ENCODE measurements at places on chromosomes 16 and 17.

GRCh38 chr16:81810894-81811538, 31.9 kb downstream of the PLCG2 start:
- no peak for DNase-seq

GRCh38 chr16:85401370-85401916, 211.7 kb upstream of the GSE1 start:
- no peak for DNase-seq

GRCh38 chr16:81694494-81695280, 84.4 kb upstream of the PLCG2 start:
- no peak for DNase-seq

- no peak for DNase-seq
Observed at GRCh38 chr16:72537664-72538063, 365.7 kb upstream of the PMFBP1 start.

GRCh38 chr16:17759451-17760390, 289.0 kb upstream of the XYLT1 start:
- DNase-seq, result no peak

- DNase-seq, result no peak
Observed at GRCh38 chr17:2485970-2486369, 25.7 kb downstream of the METTL16 start.

- DNase-seq, result no peak
Observed at GRCh38 chr16:78389009-78389498, 289.6 kb downstream of the WWOX start.

DNA sequence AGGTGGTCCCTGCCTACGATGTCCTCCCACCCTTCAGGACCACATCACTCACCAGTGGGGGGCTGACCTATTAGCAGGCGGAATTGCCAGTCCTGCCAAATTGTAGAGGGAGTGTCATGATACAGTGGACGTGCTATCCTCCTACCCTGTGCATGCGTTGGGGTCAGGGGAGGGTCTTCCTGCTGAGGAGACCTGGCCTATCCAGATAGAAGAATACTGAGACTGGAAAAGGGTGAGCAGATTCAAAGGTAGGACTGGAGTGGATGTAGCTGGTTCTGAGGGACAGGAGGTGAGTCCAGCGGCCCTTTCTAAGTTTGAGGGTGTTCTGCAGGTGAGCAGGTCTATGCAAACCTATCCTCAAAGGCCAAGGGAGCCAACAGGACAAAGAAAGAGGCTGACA, 8.0 kb downstream of the PRSS41 start:
- no peak for DNase-seq

- no peak for DNase-seq
Observed at GRCh38 chr16:12569061-12569460, 234.6 kb downstream of the CPPED1 start.

GRCh38 chr17:72928454-72929136, 163.9 kb downstream of the SLC39A11 start:
- DNase-seq, result no peak

DNA sequence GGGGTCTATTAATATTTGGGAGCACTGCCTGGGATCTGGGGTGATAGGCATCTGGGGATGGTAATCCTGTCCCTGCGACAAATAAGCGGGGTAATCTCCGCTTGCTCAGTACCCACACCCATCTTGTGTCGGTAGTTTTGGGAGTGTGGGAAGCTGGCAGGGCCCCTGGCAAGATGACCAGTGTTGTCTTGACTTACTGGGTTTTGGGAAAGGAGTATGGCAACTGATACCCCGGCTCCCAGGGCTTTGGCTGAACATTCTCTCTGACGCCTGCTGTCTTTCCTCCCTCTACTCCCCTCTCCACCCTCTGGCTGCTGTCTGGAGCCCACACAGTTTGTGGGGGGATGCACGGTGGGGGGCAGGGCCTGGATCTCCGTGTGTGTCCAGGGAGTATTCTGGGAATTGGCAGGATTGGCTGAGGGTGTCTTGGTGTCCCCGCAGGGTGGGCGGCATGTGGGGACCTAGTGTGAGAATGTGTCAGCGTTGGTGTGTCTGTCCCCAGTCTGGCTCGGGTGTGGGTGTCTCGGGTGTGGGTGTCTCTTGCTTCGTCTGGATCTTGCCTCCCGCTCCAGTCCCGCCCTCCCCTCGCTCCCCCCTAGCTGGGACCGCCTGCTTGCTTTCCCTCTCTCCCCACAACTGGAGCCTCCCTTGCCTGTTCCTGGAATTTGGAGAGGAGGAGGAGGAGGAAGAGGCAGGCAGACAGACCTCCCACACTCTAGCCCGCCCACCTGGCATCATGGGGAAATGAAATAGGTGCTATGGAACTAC, 12.0 kb downstream of the RARA start:
- no peak for DNase-seq

DNA sequence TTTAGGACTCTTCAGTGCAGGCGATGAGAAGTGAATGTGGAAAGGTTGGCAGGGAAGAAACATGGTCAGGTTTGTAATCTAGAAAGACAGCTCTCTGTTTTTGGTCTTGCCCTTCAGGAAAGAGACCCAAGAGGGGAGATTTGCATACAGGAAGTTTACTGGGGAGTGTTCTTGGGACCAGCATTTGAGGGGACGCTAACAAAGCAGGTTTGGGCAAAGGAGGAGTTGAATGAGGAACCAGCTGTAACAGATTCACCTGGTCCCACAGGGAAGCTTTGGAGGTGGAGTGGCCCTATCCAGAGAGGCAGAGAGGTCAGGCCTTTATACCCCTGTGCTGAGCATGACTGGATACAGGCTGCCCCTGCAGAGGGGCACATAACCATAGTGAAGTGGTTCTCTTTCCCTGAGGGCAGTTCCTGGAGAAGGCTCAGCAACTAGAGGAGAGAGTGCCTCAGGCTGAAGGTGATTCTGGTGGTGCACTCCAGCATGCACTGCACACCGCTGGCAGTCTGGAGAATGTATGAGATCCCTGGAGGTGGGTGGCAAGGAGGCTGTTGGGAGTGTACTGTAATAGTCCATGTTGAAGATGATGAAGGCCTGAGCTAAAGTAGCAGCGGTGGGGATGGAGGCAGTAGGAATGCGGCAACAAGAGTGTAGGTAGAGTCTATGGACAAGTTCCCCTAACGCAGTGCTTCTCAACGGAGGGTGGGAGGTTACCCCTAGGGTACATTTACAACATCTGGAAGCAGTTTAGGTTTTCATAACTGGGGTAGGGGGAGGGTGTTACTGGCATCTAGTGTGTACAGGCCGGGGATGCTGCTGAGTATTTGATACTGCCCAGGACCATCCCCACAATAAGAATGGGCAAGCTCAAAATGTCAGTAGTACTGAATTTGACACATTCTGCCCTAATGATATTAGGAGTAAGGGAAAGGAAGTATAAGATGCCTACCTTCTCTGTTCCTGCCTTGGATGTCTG, 37.2 kb downstream of the MAP2K6 start:
- DNase-seq, result no peak

DNA sequence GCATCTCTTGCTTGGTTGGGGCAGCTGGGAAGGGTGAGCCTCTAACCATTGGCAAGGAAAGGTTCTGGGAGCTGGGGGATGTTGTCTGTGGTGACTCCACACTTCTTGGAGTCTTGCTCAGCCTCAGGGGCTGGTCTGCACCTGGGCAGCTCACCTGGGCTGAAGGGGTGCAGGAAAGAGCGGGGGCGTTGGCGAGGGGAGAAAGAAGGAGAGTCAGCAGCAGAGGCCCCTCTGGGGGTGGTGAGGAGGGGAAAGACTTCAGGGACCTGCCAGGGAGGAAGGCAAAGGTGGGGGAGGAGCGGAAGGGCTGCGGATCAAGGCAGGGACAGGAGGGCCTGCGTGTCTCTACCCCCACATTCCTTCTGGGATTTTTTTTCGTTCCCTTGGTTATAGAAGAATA, 47.7 kb downstream of the CCDC42 start:
- DNase-seq, result no peak

DNA sequence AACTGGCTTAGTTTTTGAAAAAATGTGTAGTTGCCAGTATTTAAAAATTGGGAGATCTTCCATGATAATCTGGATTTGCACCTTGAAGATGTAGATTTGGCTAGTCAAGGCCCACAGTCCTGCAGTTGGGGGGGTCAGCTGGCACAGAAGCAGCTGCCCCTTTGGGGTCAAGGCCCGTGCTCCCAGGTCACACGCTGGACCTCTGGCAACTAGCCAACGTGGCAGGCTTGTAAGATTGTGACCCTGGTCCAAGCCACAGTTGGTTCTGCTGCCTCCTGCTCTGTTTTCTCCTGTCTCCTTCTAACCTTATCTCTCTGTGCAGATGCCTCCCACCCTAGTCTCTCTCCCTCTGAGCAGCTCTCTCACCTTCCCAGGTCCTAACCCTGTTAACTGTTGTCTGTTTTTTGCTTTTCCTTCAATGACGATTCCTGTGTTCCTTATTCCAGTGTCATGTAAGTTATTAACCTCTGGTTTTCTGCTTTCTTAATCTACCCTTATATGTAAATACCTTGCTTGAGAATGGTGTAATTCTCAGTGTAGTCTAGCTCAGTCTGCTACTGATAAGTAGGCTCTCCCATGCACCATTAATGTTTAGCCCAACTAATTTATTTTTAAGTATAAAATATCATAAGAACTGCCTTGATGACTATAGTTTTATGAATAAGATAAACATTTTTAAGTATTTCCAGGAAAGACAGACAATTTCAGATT, 27.9 kb downstream of the CLEC16A start:
- DNase-seq, result no peak

DNA sequence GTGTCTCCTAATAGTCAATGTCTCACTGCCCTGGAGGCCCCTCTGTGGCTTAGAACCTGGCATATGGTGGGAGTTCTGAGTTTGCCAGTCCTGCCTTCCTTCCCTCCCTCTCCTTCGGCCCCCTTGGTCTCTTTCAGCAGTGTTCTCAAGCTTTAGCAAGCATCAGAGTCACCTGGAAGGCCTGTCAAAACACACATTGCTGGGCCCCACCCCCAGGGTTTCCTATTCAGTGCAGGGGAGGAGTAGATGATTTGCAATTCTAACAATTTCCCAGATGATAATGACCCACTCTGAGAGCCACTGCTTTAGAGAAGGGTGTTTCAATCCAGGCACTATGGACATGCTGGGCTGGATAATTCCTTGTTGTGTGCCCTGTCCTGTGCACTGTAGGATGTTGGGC, 26.4 kb upstream of the TMEM220 start:
- DNase-seq, result no peak

- no peak for DNase-seq
Observed at GRCh38 chr16:58500430-58501241, 693 bp downstream of the NDRG4 start.

DNA sequence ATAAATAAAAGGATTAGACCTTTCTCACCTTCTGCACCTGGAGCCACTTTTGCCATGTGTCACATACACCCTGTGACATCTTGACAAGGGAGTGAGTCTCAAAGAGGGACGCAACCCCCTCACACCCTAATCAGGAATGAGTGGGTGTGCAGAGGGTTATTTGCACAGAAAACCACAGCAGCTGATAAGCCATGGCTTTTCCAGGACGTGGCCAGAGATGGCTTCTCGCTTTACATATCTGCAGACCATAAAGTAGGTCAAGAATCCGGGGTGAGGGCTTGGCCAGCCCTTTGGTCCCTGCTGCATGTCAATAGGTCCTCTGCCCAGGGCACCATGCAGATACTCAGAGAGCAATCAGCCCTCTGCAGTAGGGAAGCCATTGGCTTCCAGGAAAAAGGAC, 2.4 kb upstream of the CD300LF start:
- no peak for DNase-seq

GRCh38 chr16:72991644-72992043, 56.3 kb downstream of the ZFHX3 start:
- no peak for DNase-seq

GRCh38 chr16:82160226-82160625, 9.8 kb downstream of the MPHOSPH6 start:
- no peak for DNase-seq

DNA sequence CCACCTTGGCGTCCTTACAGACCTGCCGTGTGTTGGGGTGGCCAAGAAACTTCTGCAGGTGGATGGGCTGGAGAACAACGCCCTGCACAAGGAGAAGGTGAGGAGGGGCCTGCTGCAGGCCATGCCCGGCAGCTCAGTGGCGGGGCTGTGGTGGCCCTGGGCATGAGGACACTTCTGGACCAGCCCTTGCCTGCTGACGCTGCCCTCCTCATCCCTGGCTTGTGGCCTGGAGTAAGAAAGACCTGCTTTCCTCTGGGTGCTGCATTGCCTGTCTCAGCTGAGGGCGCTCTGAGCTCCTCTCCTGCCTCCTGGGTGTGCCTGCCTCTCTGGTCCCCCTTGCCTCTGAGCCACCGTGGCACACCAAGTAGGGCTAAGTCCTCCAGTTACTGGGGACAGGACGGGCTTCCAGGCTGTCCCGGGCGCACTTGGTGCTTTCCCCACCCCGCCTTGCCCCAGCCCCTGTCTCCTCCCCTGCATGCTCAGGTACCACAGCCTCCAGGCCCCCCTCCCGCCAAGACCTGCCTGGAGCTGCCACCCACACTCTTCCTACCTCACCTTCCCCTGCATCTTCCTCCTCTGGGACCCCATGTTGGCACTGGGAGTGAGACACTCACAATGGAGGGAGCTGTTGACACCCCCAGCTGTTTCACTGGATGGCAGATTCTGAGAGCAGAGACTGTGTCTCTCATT, 8.7 kb downstream of the ENDOV start:
- DNase-seq, result no peak

DNA sequence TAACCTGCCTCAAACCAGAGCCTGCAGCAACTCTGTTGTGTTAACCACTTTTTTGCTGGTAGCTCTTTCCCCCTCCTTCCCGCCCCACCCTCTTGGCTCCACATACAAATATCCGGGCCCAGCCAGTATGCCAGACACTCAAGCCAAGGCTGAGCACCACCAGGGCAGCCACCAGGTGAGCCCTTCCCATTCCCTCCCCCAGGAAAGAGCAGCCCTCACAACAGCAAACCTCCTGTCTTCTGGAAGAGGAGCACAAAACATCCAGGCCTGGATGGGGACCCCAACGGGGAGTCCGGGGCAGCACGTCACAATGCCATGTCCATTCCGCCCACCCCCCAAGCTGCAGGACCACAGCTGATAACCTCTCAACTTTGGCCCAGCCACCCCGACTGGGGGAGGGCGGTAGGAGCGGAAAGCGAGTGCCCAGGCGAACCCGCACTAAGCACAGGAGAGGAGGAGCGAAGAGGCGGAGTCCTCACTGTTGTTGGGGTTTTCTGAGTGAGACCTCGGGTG, 757 bp downstream of the ORMDL3 start:
- DNase-seq, result peak; percentile 33

GRCh38 chr17:72658675-72659074, 433.8 kb downstream of the SLC39A11 start:
- DNase-seq, result no peak

- no peak for DNase-seq
Observed at GRCh38 chr16:24151482-24151939, 104.6 kb upstream of the CACNG3 start.
